ENCODE measurements at places on chromosomes 11 and 22.

- DNase-seq = no peak
Observed at GRCh38 chr22:39382410-39382809, 17.2 kb upstream of the TAB1 start.

GRCh38 chr11:36775130-36775529 is 177.1 kb upstream of the RAG2 start:
- DNase-seq = no peak

DNA sequence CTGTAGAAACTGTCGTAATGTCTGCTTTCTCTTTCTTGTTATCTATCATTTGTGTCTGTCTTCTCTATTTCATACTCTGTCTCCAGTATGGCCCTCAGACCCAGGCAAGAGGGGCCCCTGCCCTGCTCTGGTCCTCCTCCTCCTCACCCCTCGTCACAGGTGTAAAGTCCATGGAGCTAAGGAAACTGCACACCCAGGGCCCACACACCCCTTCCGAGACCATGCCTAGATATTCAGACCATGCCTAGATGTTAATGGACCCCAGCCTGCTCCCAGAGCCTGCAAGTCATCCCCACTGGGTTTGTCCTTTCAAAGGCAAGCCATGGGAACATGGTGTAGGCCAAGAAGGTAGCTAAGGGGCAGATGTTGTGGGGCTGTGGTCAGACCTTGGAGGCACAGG is 24.1 kb upstream of the ANO1 start:
- no peak for DNase-seq

DNA sequence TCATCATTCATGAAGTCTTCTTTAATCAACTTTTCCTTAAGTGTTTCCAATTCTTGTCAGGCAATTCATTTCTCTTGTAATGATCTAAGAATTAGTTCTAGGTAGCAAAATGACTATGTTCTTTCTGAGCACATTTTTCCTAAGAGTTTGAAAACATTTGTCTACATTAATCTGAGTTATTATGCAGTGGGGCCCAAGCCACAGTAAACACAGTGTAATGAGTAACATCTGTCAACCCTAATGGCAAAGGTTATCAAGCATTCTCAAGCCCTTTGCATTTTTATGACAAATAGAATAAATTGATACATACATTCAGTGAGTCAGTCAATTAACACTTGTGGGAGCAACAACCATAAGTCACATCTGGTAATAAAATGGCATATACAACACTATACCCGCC is 106.7 kb upstream of the ZC3H12C start:
- no peak for DNase-seq

DNA sequence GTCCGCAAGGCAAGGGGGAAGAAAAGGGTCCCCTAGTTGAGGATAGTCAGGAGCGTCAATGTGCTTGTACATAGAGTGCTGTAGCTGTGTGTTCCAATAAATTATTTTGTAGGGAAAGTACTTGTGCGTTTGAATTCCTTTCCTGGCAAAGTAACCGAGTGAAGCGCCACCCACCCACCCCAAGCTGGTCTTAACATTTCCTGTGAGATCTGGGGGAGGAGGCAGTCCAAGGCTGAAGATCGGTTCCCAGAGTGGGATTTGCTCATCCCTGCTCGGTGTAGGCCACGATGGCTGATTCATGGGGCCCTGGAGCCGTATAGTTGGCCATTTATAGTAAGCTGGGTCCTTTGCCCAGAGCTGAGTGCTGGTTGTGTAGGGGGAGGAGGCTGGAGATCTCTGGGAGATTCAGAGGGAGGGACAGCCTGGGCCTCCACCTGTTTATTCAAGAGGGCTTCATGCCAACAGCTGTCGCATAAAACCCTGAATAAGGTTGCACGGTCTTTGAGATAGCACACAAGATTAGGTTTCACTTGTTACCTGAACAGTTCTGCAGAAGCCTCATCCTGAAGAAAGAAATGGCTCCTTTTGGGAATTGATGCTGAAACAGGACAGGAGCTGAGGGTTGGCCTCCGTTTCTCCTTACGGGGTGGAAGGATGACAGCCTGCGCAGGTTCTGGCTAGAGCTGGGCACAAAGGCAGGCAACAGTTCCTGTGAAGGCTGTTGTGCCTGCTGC is 2.4 kb downstream of the ATF4 start:
- DNase-seq = peak; percentile 49

GRCh38 chr11:68804786-68805185 is 36.9 kb downstream of the CPT1A start:
- no peak for DNase-seq

DNA sequence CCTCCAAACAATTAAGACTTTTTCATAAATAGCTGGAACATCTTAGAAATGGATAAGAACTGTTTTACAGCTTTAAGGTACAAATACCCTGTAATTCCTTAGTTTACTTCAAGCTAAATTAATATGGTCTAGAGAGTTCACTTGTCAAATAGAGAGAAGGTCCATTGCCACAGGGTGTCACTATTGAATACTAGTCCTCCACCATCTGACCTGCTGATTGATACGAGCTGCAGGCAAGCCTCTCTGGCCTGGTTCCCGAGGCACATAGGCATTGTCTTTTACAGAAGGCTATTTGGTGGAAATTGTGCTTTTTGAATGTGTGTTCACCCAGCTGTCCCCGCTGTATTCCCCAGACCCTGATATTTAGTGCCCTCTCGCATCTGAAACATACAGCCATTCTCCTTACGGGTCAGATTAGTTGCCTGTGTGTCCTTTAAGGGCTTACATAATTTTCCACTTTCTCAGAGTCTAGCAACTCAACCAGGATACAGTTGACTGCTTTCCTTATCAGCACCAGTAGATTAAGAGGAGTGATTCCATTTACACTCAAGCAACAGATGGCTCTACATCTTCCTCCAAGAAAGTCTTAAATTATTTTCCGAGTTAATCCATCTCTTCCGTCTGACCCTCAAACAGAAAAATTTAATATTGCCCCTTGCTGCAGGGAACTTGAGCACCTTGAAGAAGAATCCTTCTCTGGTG is 788.8 kb upstream of the FAT3 start:
- peak; percentile 59 for DNase-seq

DNA sequence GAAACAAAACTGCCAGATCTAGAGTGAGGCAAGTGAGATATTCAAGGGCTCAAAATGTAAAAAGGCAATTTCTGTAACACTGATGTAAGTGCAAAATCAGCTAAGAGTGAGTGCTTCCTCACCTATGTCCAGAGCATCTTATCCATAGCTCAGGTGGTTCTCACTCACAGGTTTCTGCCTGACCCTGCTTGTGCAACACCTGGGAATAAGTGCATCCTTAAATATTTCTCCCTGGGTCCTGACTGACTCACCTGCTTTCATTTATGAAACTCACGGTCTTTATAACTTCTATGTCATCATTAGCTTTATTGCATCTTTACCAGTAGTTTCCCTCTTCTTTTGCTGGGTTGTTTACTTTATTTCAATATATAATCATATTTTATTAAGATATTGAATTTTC is 260.6 kb downstream of the CNTN5 start:
- DNase-seq = no peak

DNA sequence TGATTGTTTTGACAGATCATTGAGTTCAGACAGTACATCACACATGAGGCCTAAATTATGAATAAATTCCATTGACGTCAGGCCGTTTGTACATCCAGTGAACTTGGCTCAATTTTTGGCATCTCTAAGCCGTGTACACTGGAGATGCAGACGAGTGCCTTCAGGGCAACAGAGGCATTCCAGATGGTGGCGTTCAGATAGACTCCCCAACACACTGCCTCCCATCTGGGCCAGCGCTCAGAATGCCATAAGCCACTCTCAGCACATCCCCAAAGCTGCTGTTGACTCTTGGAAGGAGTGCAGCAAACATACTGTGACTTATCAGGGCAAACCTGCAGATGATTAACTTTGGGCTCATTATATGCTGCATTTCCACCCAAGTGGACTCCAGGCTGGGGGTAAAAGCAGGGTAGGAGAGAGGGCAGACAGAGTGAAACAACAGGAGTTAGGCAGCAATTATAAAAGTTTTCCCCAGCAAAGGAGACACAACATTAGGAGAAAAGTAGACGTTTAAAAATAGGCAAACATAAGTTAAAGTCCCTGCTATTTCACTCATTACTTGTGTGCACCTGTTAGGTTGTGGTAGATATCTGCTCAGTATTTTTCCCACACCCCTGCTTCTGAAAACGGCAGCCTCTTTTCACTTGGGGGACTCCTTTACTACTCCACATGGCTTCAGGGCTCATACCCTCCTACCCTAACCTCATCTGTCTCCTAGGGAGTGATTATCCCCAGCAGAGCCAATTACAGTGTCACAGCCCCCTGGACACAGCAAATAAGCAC is 60.2 kb upstream of the PDE3B start:
- DNase-seq = peak; percentile 48

DNA sequence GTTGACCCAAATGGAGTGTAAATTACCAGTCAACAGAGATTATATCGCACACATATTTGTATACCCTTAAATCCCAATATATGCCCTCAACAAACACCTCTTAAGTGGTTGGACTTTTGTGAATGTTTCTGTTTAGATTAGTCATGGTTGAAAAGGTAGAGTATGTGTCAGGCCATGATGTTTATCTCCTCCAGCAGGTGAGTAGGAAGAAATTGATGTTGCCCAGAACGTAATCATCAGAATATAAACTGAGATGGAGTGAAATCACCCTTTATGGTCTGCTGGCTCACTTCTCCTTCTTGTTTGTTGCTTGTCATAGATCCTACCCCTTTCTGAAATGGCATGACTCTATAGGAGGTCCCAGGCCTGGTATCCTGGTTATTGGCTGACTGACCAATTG is 431.8 kb downstream of the ETS1 start:
- DNase-seq = no peak

All from HT-29 (cell line).